ENCODE measurements at places on chromosomes 2 and 18.
A peak's percentile ranks its signal among the peaks of the same experiment; 100 is the strongest.

DNA sequence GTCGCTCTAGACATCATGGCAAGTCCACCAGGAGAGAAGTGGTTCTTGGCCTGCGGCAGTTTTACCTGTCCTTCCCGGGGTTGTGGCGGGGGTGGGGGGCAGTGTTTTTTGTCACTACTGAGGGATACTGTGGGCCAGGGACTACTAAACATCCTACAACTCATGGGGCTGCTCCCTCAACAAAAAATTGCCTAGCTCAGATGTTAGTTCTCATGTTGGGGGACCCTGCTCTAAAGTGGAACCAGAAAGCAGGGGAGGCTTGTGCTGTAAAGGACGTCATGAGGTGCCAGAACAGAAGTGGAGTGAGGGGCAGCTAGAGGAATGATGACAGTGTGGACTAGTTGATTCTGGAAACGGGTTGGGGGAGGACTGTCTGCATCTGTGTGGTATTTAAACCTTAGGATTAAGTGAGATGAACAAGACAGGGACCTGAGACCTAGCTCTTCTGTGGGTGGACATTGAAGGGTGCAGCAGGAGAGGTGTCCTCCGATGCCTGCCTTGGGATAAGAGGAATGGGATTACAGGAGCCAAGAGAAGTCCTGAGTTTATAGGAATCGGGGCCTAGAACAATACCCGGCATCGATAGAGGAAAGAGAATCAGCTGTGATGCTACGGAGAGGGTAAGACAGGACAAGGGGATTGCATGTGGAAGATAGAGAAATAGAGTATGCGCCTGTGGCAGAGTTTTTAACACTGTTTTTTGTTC, 2.7 kb downstream of the RPL31 start:
- no peak for DNase-seq

GRCh38 chr18:57802213-57803102, 657 bp downstream of the ATP8B1 start:
- no peak for DNase-seq

DNA sequence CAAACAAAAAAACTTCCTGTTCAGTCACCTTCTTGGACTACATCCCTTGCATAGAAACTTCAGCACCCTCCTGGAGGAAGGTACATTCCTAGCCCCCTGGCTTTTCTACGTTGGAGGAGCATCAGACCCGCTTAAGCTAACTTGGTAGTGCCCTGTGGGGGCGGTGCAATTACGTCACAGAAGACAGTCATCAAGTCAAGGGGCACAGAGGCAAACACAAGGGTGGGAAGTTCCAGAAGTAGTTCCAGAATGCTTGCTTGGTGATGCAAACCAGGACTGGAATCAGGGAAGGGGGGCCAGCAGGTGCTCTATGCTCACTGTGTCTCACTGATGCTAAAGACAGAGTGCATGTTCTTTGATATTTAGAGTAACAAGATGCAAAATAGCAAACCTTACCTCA, 15.2 kb upstream of the AGFG1 start:
- no peak for DNase-seq

GRCh38 chr2:234816056-234816455, 135.8 kb upstream of the SH3BP4 start:
- no peak for DNase-seq

DNA sequence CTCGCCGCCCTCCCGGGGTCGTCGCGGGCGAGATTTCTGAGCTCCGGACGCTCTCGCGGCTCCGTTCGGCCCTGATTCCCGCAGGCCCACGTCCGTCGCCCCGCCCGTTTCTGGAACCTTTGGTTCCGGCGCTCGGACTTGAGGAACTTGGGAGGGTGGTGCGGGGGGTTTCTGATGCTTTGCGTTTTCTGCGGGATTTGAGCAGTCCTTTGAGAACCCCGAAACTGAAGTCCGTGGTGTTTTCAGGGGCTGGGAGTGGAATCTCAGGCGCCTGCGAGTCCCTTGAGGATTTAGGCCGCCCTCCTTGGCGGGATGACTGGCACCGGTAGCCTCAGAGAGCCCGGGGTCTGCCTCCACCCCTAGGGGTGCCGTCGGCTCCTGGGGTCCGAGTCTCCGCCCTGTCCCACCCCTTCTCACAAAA, 336 bp downstream of the THNSL2 start:
- DNase-seq = no peak

- no peak for DNase-seq
These were observed 129.1 kb upstream of the CAB39 start for GRCh38 chr2:230583581-230583980.

GRCh38 chr2:121140734-121141133, 144.3 kb downstream of the TFCP2L1 start:
- DNase-seq = peak; percentile 47

DNA sequence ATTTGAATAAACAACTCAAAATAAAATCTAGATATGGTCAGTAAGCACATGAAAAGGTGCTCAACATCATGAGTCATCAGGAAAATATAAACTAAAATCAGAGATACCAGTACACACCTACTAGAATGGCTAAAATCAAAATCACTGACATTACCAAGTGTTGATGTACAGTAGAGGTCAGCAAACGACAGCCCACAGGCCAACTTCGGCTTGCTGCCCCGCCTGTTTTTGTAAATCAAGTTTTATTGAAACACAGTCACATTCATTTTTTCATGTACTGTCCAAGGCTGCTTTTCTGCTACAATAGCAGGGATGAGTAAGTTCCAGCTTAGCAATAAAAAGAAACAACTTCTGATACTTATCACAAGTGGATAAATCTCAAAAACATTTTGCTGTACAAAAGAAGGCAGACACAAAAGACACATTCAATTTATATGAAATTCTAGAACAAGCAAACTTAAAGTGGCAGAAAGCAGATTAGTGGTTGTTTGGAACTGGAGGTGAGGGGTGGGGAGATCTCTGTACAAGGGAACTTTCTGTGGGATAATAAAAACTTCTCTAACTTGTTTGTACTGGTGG, 32.1 kb downstream of the TRAK2 start:
- DNase-seq = no peak

- DNase-seq = no peak
These were observed 6.3 kb downstream of the C2orf81 start for GRCh38 chr2:74414881-74415761.

GRCh38 chr2:236536727-236537398, 32.8 kb upstream of the ACKR3 start:
- no peak for DNase-seq

GRCh38 chr18:63317982-63318888, 1.3 kb downstream of the BCL2 start:
- peak; percentile 78 for DNase-seq

GRCh38 chr2:17257189-17257909, 260.9 kb downstream of the RAD51AP2 start:
- DNase-seq = no peak

DNA sequence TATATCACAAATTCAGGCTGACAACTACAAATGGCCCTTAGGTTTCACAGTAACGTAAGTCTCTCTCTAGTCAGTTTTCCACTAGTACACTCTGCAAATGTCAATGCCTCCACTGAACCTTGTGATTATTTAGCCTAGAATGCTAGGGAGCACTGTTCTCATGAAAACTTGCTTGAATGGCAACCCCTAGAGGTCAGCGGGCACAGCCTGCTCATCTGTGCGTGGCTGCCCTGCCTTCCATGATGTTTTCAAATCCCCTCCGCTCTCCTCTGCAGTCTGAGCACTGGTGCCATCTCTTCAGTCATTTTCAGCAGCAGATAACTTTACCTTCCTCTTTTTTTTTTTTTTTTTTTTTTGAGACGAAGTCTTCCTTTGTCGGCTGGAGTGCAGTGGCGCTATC, 84.1 kb upstream of the GULP1 start:
- DNase-seq = no peak

Measured in natural killer cell treated with Interleukin-12 subunit alpha and Interleukin-12 subunit beta and Interleukin-15 and Interleukin-18, amount 100 ng/mL, for 72 hours (primary cell).